ENCODE measurements at places on chromosomes 7 and 10.

DNA sequence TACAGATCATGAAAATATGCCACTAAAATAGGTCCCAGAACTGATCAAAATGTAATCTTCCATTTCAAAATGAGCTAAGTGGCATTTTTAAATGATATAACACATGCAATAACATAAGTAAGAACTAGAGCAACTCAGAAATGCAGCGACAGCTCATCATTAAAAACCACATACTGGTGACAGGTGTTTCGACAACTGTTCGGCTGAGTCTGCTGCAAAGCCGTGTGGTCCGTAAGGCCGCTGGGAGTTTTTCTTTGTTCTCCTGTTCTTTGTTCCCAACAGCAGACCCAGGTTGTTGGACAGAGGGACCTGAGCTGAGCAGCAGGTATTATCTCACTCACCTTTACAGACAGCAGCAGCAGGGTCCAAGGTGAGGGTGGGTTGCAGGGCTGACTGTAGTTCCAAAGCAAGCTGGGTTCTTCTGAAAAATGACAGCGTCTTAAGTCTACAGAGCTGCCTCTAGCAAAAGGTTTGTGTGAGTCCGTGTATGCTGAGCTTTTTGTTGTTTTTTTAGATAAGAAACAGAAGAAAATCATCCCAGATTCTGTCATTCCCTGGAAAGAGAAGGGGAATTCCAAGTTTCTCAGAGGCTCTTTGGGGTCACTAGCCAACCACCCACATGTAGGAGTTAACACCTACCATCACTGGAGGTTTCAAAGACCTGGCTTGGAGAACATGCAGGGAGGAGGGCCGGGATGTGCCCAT, 45.4 kb upstream of the MACROH2A2 start:
- no peak for DNase-seq

DNA sequence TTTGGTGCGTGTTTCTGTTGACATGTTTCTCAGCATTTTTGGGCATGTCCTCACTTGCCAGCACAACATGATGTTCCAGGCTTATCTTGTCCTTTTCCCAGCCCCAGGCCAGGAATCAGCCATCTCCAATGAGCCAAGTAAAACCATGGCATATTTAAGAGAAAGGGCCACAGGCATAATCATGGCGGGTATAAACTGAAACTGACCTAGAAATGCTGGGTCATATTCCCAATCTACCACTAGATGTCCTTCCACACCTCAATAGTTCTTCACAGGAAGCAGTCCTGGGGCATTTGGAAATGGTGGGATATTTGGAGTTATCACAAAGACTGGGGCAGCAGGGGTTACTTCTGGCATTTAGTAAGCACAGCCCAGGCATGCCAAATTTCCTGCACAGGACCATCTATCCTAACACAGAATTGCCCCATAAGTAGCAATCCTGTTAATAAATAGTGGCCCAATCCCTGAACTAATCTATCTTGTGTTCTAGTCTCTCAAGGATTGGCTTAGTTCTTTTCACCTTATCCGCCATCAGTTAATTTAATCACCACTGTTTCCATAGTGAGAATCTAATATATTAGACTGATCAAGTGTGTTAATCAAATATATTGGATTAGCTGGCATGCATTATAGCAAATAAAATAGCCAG, 101.6 kb downstream of the NPSR1 start:
- peak; percentile 52 for DNase-seq

DNA sequence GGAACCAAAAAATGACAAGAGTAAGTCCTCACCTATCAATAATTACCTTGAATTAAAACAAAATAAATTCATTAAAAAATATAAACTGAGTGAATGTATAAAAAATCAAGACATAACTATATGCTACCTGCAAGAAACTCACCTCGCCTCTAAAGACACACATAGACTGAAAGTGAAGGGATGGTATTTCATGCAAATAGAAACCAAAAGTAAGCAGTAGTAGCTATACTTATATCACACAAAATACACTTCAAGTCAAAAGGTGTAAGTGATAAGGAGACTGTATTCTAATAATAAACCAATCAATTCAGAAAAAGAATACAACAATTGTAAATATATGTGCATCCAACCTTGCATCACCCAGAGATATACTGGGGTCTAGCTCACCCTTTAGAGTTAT, 332.6 kb downstream of the SH2D4B start:
- no peak for DNase-seq

- DNase-seq: no peak
Observed at GRCh38 chr7:92071032-92071431, 63.2 kb downstream of the CYP51A1 start.

DNA sequence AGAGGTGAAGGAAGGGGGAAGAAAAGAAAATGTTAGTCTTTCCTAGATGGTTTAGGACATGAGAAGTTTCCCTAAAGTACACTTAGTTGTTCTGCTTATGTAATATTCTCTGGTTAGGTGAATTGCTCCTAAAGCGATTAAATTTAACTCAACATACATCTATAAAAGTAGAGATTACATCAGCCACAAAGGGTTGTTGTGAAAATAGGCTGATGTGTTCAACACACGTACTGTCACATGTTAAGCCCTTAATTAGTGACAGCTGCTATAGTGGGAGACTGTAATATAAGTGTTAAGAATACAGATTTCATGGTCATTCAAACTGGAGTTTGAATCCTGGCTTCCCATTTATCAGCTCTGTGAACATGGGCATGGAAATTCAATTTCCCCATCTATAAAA, 12.8 kb downstream of the HECTD2 start:
- no peak for DNase-seq

- no peak for DNase-seq
Observed at GRCh38 chr7:108308903-108309302, 147.3 kb downstream of the NRCAM start.

DNA sequence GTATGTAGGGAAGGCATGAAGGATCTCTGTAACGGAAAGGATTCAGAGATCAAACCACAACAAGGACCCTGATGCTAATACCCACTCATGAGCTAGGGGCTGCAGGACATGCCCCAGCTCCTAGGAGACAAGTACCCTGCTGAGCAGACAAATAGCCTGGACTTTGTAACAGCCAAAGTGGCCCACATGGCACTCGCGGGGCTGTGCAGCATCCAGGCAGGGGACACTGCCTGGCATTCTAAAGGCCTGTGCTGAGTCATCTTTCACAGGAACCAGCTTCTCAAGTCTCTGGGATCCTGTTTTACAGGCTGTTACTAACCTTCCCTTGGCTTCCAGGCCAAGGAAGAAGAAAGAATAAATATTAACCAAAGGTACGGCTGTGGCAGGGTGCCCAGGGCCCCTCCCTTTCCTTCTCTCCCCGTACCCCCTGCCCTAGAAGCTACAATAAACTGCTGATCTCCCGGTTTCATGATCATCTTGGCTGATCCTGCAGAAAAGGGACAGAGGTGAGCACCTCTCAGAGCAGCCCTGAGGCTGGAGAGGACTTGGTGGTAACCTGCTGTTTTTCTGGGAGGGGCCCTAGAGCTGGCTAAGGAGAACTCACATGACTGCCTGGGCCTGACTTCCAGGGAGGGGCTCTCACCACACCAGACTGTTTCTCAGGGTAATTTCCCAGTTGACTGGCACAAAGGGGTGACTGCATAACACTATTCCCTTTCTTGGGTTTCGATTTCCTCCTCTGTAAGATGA, 4.2 kb upstream of the RPEL1 start:
- peak; percentile 43 for DNase-seq

GRCh38 chr10:3045471-3046209, 21.7 kb upstream of the PFKP start:
- peak; percentile 84 for DNase-seq

All from HFFc6 (cell line).